ENCODE measurements at places on chromosomes 2 and 18.

DNA sequence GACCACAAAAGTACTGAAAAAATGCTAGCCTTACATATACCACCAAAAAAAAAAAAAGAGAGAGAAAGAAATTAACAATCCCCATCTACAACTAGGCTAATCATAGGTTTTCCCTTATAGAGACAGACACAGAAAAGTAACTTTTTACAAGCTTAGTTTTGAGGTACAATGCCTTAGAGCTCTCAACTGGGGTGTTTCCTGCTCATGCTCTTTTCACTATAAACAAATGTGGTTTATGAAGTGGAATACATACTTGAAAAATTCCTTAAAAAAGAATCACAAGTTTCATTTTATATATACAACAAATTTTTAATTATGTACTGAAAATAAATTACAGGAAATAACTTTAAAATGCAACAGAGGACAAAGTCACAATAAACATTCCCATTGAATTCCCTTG, 82.5 kb downstream of the ATL2 start:
- DNase-seq = no peak

DNA sequence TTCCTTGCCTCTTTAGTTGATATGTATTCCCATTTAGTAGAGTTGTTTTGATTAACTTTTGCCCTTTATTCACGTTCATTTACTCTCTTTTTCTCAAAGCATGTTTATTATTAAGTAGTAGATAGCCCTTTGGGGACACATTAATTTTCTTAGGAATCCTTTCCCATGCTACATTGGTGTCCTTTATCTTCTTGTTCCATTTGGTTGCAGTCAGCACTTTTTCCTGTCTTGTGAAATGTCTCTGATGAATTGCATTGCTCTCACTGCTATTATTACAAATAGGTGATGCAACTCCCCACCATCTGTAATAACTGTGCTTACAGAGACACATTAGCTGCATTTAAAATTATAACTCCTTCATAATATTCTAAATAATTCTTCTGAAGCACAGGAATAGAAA, 428.5 kb upstream of the CNTNAP5 start:
- DNase-seq = no peak

DNA sequence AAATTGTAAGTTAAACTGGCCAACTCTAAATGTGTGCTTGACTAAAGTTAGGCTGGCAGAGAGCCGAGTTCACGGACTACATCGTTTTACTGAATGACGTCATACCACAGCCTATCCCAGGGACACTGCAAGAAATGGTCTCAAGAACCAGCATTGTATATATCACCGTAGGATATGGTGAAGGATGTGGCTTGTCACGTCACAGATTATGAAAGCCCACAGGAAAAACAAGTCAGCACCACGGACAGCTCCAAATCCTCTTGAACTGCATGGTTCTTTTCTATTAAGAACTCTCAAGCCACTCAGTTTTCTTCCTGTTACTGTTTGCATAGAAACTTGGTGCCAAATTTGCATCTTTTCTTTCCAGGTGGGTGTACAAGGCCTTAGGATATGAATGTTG, 85.1 kb upstream of the ACAA2 start:
- DNase-seq = no peak

- no peak for DNase-seq
These were observed 234.3 kb downstream of the MYCN start for GRCh38 chr2:16174693-16175045.

- DNase-seq = no peak
These were observed 10.5 kb upstream of the INSIG2 start for GRCh38 chr2:118077636-118078247.

- DNase-seq = no peak
These were observed 45.4 kb downstream of the SOWAHC start for GRCh38 chr2:109659396-109660045.

DNA sequence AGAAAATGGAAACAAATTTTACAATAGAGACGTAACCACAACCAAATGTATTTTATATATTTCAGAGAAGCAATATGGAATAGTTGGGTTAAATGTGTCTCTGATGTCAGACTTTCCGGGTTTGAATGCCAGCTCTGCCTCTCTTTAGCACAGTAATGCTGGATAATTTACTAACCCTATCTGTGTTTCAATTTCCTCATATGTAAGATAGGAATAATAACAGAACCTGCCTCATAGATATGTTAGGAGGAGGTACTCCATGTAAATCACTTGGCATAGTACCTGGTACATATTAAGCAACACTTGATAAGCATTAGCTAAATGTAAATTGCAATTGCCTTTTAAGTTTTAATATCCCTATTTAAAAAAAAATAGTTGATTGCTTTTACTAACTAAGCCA, 231.3 kb upstream of the ZC3H15 start:
- DNase-seq = no peak

DNA sequence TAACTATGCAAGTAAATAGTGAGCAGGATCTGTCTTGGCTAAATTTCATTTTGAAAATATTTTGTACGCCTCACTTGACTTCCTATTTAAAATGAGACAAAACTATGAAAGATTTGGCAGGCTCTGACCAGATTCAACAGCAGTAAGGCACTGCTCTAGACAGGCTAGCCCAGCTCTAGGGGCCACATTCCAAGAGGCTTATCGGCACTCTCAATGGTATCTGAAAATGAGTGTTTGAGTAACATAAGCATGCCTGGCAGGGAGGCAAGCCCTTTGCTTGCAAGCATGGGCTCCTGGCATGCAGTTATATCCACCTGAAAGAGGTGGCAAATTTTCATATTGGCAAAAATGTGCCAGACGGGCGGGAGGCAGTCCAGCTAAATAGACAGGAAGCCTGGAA, 10.5 kb downstream of the CAPN13 start:
- no peak for DNase-seq

GRCh38 chr2:207334301-207334623, 168.5 kb upstream of the KLF7 start:
- no peak for DNase-seq

GRCh38 chr2:16261071-16261470, 320.7 kb downstream of the MYCN start:
- DNase-seq = no peak

DNA sequence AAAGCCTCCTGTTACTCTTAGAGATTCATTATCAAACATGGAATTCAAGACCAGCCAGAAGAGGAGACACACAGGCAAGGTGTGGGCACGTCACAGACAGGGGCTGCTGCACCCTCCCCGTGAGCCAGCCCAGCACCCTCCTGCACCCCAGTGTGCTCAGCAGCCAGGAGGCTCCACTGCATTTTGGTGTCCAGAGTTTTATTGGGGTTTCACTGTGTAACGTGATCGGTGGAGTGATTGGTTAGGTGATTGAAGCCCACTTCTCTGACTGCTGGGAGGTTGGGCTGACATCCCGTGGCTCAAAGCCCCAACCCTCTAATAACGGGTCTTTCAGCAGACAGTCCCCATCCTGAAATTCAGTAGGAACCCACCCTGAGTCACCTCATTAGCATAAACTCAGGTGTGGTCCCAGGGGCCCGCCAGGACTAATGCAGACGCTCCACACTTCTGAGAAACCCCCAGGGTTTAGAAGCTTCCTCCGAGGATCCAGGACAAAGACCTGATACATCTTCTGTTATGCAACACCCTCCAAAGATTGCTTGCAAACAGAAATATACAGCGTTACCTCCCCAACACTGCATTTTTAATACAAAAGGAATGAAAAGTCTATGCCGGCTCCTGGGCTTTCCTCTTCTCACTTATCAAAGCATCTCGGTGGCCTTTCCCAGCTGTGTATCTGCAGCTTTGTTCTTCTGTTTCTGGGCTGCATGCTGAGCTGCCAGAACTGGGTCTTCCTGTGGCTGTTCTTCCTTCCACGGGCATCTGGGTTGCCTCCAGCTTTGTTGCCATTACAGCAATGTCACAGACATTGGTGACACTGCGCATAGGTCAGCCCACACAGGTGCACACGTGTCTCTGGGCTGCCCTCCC, 43.7 kb upstream of the SNED1 start:
- no peak for DNase-seq

All from right lobe of liver (tissue), 6 donors.